EH (cell line): ENCODE measurements at places on chromosomes 2 and 18.

GRCh38 chr18:58091099-58091611, 47.1 kb downstream of the NEDD4L start:
- peak; percentile 10 for DNase-seq

DNA sequence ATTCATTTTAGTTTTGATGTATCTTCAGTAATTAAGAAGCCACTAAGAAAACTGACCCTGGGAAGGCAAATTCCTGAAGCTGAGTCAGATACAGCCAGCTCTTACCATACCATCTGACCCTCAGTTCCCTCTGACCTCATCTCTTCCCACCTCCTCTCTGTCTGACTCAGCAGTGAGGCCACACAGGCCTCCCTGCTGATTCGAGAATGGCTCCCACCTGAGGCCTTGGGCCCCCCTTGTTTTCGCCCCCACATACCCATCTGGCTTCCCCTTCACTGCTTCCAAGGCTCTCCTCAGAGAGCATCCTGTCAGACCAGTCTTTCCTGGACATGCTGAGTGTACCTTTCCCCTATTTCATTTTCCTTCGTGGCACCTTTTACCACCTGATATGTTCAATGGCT, 71.0 kb upstream of the CYP1B1 start:
- peak; percentile 96 for DNase-seq

- DNase-seq, result peak; percentile 80
Observed at GRCh38 chr2:203533676-203534591, 1.2 kb downstream of the RAPH1 start.

- peak; percentile 49 for DNase-seq
Observed at GRCh38 chr2:175815537-175815936, 186.5 kb downstream of the LNPK start.

- no peak for DNase-seq
Observed at GRCh38 chr18:32804134-32804888, 31.5 kb upstream of the KLHL14 start.

GRCh38 chr2:134395779-134396178, 141.9 kb downstream of the MGAT5 start:
- DNase-seq, result no peak

DNA sequence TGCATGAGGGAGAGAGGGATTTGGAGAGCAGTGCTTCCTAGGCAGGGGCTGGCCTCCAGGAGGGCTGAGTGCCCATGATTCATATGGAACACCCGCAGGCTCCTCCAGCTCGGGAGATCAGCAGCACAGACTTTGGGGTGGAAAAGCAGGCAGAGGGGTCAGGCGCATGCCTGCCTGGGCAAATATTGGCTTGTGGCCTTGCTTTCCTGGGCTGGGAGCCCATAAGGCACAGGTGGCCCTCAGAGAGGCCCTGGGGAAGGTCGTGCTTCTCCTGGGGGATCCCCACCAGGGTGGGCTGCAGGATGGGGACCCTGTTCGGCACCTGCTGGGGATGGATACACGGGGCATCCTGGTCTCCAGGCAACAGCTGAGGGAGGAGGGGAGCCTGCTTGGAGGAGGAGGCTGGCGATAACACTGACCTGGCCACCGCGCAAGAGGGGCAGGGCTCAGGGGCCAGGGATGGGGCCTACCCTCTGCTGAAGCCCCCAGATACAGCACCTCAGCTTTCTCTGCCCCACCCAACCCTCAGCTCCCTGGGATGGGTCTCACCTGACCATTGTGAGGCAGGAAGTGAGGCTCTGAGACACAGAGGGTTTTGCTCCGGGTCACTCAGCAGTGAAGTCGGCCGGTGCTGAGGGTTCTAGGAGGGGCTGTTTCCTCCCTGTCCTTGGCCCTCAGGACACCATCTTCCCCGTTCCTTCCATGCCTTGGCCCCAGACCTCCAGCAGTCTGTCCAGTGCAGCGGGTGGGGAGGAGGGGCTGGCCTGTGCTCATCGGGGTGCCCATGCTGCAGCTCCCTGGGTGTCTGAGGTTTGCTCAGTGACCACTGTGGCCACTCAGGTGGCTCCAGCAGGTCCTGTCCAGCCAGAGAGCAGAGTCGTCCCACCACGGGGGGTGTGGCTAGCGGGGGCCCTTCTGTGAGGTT, 12.0 kb downstream of the AQP12A start:
- DNase-seq, result no peak

DNA sequence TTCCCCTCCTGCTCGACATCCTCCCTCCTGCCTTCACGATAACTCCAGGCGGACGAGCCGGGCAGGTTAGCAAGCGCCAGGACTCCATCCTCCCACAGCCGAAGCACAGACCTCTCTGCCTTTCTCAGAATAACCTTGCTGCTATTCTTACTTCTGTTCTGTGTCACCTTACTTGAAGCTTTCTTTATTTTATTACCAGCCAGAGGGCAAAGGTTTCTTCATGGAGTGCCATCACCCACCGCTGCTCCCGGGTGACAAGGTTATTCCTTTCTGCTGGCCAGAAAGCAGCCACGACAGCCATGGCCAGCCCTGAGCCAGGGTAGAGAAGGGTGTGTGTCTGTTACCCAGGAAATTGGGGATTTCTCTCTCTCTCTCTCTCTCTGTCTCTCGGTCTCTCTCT, 227.1 kb downstream of the ANAPC1 start:
- no peak for DNase-seq

GRCh38 chr18:57269756-57270155, 82.6 kb upstream of the ST8SIA3 start:
- DNase-seq, result no peak

DNA sequence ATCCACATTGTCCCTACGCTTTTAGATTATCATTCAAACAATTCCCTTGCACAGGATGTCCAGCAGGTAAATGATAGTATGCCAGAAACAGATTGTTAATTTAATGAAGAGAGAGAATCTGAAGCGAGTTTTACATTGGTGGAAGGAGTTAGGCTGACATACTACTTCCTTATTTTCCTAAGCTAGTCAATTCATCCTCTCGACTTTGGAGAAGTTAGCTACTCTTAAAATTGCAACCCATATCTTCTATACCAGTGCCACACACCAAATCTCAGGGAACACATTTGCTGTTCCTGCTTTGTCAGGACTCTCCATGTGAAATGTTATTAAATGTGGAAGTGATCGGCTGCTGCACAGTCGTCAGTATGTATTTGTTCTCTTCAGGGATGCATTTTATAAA, 249.2 kb downstream of the NAPG start:
- no peak for DNase-seq

DNA sequence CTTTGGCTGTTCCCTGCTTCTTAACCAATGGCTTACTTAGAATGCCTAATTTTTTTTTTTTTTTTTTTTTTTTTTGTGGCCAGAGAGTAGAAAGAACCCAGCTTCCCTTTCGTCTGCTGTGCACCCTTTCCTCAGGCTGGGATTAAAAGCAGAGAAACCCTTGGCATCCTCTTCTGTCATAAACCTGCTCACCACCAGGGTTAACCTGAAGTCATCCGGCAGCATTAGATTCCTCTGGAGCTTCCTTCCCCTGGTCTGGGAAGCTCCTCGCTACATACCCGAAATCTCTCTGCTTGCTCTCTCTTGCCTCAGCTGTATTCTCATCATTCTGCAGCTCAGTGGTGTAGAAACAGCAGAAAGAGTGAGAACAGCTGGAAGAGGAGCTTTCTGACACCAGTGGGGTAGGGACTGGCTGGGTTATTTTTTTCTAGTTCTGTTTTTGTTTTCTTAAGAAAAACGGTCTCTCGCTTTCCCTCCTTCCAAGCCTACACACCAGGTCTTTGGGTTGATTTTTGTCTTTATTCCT, 339.0 kb upstream of the MEIS1 start:
- no peak for DNase-seq

- peak; percentile 31 for DNase-seq
Observed at GRCh38 chr2:11370377-11371091, 26.1 kb upstream of the ROCK2 start.

- no peak for DNase-seq
Observed at GRCh38 chr18:75277610-75277928, 67.0 kb downstream of the TSHZ1 start.

GRCh38 chr2:140882671-140883620, 1247.9 kb downstream of the LRP1B start:
- no peak for DNase-seq
